Effector CD8-positive, alpha-beta T cell (primary cell): ENCODE measurements at places on chromosomes 3 and 15.

GRCh38 chr3:72412340-72412956, 435.8 kb downstream of the SHQ1 start:
- no peak for DNase-seq

DNA sequence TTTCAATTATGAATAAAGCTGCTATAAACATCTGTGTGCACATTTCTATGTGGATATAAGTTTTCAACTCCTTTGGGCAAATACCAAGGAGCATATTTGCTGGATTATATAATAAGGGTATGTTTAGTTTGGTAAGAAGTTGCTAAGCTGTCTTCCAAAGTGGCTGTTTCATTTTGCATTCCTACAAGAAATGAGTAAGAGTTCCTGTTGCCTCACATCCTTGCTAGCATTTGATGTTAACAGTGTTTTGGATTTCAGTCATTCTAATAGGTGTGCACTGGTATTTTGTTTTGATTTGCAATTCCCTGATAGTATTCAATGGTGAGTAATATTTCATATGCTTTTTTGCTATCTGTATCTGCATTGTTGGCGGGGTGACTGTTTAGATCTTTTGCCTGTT, 120.7 kb upstream of the MDFIC2 start:
- DNase-seq = no peak

- no peak for DNase-seq
Observed at GRCh38 chr3:128488636-128488990, 4.4 kb downstream of the GATA2 start.

DNA sequence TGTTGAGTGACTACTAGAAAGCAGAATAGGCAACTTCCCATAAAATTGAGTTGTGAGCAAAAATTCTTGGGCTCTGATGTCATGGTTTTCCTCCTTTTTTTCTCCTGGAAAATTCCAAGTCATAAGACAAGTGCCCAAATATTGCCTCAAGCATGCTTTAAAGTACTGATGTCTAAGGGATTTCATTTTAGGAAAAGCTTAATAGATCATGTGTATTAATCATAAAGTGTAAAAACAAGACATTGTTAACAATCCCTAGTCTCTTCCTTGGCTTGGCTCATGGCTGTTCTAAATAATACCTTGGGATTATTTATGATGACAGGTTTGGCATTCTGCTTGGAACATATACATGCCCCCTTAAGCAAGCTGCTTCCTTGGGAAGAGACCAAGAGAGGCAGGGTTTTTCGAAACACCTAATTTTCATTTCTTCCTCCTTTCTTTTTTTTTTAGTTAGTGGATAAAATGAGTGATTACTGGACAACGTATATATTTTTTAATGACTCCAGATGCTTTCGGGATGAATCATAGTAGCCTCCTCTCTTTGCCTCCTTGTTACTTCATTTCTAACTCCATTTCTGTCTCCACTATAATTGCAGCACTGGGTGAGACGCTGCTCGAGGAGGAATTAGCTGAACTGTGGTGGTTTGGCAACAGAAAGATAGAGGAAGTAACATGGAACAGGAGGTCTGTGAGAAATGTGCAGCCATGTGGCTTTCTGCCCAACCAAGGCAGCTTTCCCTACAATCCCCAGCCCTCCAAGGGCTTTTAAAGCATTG, 104.9 kb downstream of the TPRG1 start:
- no peak for DNase-seq

- no peak for DNase-seq
Observed at GRCh38 chr3:39192490-39193092, at the start of gene XIRP1. Gene XIRP1 (minus strand): TSS chr3:39192595. CDS start chr3:39189445, 3,150 bp downstream.

DNA sequence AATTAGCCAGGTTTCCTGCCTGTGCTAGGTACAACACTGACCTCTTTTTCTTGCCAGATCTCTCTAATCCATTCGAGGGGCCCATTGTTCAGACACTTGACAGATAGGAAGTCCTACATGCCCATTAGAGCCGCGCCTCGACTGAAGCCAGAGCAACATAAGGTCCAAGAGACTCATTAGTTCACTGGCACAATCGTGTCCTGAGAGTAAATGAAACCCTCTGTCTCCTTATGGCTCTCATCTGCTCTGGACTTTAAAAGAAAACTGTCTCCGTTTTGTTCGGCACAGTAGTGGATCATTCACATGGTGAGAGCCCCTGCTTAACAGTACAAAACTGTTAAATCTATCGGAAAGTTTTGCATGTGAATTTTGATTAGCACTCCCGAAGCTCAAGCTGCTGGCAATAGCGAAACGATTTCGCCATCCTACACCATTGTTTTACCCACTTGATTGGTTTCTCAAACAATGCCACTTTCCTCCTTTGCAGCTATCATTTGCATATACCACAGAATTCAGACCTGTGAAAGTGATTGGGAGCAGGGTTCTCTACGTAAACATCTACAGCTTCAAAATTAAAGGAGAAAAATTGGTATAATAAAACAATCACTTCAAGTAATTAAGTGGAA, 19.0 kb upstream of the C15orf61 start:
- no peak for DNase-seq

DNA sequence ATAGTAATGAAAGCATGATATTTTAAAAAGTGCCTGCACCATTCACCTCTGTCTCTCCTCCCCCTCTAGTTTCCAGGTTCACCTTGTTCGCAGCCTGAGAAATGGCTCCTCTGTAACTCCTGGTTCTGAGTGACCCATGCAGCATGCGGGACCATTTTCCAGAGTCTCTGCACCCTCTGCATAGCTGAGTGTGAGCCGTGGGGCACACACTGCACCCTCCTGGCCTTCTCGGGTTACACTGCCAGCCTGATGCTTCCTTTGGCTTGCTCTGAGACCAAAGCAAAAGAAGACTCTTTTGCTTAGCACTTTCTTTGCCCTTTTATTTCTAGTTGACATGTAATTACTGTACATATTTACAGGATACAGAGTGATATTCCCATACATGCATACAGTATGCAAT, 287.3 kb downstream of the GABRG3 start:
- DNase-seq = no peak

- DNase-seq = no peak
Observed at GRCh38 chr3:128782282-128783146, 56.5 kb downstream of the RAB7A start.

- DNase-seq = no peak
Observed at GRCh38 chr3:127848131-127849129, 26.1 kb upstream of the MGLL start.

DNA sequence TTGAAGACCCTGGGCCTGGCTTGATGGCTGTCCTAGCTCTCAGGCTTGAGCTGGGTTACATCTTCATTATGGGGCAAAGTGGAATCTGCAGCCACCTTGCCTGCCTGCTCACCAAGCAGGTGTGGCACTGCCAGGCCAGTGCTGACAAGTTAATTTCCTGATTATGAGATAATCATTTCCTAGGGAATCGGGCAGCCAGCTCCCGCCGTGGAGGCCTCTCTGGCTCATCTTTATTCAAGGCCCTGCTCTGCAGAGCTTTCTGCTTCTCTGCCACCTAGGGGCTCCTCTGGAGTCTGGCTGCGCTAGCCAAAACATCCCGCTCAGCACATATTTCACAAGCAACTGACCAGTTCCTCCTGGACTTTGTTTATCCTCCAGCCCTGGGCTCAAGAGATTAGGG, 9.9 kb downstream of the LOXL1 start:
- DNase-seq = no peak

- DNase-seq = no peak
Observed at GRCh38 chr3:179321668-179322285, 1.1 kb upstream of the ZNF639 start.

GRCh38 chr3:150639262-150639661, 36.1 kb downstream of the SELENOT start:
- DNase-seq = no peak

GRCh38 chr3:18669374-18669773, 244.2 kb upstream of the SATB1 start:
- DNase-seq = no peak

DNA sequence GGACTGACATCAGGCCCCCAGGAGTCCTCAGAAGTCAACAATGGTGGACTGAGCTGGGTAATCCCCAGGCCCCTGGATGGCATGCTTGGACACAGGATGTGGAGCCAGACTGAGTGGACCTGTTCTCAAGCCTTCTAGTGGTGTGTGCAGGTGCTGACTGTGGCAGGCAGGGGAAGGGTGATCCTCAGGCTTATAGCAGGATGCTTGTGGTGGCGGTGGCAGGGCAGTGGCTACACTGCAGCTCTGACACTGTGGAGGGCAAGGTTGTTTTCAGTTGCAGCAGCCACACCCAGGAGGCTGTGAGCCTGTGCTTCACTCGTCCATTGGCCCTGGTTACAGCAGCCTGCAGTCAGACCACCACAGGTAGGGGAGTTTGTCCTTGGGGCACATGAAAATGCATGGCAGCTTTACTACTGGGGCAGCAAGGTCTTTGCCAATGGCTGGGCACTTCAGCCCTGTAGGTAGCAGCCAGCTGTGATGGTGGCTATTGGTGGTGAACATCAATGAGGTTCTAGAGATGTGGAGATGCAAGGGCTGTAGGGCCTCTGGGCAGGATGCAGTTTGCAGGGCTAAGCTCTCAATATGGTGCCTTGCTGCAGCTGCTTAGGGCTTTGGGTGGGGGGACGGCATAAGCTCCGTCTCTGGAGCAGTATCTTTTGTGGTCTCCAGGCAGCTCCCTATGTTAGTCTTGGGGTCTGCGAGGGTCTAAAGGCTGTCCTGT, 17.5 kb upstream of the MYO5A start:
- DNase-seq = no peak

- DNase-seq = no peak
Observed at GRCh38 chr15:75215107-75216004, 13.7 kb downstream of the C15orf39 start.

- peak; percentile 52 for DNase-seq
Observed at GRCh38 chr15:45200799-45201556, 13.2 kb upstream of the SHF start.

DNA sequence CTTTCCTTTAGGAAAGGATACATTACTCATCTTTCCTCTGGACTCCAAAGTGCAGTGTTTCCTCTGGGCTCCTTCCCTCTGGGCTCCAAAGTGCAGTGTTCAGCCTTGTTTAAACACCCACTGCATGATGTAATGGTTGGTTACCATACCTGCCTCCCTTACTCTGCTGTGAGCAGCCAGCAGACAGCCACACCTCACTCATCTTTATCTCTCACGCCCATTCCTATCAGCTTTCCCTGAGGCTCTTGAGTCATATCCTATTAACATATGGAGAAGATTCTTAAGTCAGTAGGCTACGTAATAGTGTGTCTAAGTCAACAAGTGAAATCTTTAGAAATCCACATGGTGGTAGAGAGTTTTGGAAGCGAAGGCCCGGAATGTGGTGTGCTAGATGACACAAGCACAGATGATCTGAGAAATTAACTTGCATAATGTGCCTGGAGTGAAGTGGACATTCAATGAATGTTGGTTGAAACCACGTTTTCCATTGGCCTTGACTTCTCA, 97.2 kb upstream of the CTNNB1 start:
- DNase-seq = no peak

DNA sequence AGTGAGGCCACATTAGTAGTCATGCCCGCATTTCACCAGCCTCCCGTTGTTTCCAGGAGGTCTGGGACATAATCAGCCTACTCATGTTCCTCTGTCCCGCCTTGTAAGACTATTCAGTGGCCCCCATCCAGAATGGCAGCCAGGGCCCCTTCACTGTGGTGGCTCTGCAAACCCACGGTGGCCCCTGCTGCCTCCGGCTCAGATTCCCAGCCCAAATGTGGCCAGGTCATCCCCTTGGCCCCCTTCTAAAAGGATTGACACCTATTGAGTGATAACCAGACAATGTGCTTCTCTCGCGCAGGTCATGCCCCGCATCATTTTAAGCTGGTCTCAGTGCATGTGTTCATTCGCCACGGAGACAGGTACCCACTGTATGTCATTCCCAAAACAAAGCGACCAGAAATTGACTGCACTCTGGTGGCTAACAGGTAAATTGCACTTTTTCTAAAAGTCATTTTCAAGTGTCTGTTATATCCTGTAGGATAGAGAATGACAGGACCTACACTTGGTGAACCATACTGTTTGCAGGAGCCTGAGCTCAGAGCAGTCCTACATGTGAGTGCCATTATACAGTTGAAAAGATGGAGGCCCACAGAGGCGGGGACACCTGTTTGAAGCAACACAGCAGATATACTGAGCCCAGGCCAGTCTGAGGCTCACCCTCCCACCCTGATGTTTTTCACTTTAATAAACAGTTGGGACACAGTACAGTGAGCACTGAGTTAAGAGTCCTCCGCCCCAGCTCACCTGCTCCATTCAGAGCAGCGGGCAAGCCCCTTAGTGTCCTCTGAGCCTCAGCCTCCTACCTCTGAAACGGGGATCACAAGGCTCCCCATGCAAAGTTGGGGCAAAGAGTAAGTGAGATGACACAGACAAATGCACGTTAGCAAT, 47.7 kb downstream of the PXYLP1 start:
- DNase-seq = no peak
